ENCODE measurements at places on chromosomes 1 and 21. TPM values are rescaled to one million over a fixed set of nuclear protein-coding genes. Genes with fewer than 3 reads are reported as not detected.

The WDR64 gene
- total RNA-seq, result not detected

The ALPL gene
- total RNA-seq, result 0.63 TPM

The ETV3L gene
- not detected for total RNA-seq

The SLC44A5 gene
- total RNA-seq, result 0.33 TPM

The TLR5 gene
- total RNA-seq, result 0.06 TPM

The IGSF21 gene
- not detected for total RNA-seq

The MMEL1 gene
- total RNA-seq, result not detected

The DCST1 gene
- not detected for total RNA-seq

The SLAMF6 gene
- total RNA-seq, result not detected

The TNNT2 gene
- 74.9 TPM for total RNA-seq

The ZP4 gene
- total RNA-seq, result not detected

The TDRD5 gene
- not detected for total RNA-seq

The LCE6A gene
- not detected for total RNA-seq

The KLF18 gene
- total RNA-seq, result not detected

The CFHR4 gene
- not detected for total RNA-seq

GRCh38 chr1:205344066-205344928 lies 12.4 kb downstream of the KLHDC8A start:
- DNase-seq, result no peak

DNA sequence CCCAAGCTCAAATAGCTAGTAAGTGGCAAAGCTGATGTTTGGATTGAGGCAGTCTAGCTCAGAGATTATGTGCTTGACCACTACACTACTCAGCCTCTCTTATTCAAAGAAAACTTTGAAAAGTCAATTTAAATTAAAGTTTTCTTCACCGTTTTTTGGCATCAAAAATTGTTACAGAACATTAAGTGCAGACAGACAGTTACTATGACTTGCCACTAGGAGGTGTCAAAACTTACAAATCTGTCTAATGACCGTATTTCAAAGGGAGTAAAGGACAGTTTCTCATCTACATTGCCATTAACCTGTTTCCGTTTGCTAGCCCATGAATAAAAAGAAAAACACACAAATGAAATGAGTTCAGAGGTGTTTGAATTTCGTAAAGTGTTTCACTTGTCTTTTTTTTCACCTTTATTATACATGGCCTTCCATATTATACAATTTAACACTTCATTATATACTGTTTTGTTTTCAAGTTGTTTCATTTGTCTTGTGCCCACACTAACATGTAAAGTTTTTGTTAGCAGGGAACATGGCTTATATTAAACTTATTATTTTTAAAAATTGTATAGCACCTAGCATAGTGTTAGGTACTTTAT lies 57.4 kb upstream of the MTF2 start:
- peak; percentile 64 for DNase-seq

DNA sequence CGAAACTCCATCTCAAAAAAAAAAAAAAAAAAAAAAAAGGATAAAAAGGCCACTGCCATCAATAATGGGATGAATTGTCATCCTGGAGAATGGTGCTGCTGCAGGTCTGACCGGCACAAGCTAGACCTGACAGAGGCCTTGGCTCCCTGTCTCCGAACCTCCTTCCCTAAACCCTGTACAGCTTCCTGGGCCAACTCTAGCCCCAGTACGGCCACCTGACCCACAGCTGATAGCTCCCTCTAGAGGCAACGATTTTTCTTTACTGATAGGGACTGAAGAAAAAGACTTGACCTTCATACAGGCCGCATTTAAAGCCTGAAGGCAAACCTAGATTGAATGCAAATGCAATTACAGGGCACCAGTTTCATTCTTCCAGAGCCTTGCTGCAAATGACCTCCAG lies 30.7 kb downstream of the NOL9 start:
- DNase-seq, result peak; percentile 48

DNA sequence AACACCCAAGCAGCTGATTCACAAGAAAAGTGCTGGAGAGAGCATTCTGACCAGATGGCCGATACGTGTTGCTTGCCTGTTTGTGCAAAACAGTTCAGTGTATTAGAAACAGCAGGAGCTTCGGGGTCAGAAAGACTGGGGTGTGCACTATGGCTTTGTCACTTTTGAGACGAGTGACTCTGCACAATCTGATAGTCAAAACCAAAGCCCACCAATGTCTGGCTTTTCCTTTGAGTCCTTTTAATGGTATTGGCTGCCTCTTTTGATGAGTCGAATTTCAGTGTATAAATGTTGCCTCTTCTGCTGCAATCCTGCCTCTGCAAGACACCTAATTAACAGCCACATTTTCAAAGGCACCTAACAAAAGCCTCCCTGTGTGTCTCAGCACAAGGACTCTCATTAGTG lies 444.6 kb downstream of the AJAP1 start:
- DNase-seq, result no peak

- no peak for DNase-seq
These were observed 223.2 kb downstream of the SMYD3 start for GRCh38 chr1:246283771-246284410.

GRCh38 chr21:38952890-38953289 lies 147.2 kb downstream of the ETS2 start:
- DNase-seq, result no peak

- no peak for DNase-seq
These were observed 19.0 kb downstream of the SDHC start for GRCh38 chr1:161333166-161333565.

- DNase-seq, result no peak
These were observed 20.7 kb downstream of the RGS7 start for GRCh38 chr1:241336335-241336734.

- DNase-seq, result no peak
These were observed 62.9 kb upstream of the CNTN2 start for GRCh38 chr1:204979891-204980649.

DNA sequence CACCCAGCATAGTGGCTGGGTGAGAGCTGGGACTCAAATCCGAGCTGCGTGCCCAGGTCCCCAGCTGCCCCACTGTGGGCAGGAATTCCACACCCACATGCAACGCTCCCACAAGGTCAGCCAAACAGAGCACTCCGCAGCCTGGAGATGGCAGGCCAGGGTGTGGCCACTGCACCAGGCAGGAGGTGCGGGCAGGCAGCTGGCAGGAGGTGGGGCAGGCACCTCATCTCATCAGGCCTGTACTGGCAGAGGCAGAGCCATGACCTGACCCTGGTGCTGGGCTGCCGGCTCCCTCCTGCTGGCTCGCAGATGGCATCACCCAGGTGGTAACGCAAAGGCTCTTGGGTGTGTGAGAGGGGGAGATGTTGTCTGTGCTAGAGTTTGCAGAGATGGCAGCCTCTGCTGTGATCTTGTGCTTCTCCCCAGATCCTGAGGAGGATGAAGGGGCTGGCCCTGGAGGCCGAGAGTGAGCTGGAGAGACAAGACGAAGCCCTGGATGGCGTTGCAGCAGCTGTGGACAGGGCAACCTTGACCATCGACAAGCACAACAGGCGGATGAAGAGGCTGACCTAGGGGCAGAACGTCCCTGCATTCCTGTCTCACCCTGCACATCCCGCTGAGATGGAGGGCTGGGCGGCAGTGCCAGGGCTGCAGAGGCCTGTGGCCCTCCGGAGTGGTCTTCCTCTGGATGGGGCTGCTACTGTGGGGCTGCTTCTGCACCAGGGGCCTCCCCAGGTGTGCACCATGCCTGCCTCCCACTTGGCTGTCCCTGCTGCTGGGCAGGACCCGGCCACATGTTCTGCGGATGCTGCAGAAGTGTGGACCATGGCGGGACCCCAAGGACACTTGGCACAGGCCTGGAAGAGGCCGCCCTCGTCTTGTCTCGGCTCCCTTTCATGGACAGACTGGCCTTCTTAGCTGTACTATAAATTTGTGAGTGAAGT lies 35.1 kb upstream of the PRSS38 start:
- peak; percentile 2 for DNase-seq

GRCh38 chr21:45990049-45990711 lies 8.6 kb downstream of the COL6A1 start:
- DNase-seq, result peak; percentile 7

DNA sequence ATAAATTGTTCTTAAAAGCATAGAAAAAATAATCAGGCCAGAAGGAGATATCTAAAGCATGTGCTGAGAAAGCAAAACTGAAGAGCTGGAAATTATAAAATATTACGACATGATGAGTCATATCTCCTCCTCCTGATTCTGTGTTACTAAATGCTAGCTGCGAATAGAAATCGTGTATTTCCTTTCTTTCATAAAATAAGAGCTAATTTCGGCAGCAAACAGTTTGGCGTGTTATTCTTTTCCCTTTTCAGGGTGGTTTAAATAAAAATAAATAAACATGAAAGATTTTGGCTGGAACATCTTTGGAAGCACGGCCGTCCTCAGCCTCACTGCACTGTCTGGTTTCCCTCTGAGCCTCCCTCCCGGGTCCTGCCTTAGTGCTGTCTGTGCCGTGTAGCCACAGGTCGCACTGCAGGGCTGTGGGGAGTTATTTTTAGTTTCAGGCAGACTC lies 56.0 kb downstream of the ADARB1 start:
- no peak for DNase-seq

GRCh38 chr1:214123061-214123784 lies 135.4 kb downstream of the PROX1 start:
- peak; percentile 89 for DNase-seq

- no peak for DNase-seq
These were observed 36.2 kb downstream of the EPS15 start for GRCh38 chr1:51482881-51483280.

DNA sequence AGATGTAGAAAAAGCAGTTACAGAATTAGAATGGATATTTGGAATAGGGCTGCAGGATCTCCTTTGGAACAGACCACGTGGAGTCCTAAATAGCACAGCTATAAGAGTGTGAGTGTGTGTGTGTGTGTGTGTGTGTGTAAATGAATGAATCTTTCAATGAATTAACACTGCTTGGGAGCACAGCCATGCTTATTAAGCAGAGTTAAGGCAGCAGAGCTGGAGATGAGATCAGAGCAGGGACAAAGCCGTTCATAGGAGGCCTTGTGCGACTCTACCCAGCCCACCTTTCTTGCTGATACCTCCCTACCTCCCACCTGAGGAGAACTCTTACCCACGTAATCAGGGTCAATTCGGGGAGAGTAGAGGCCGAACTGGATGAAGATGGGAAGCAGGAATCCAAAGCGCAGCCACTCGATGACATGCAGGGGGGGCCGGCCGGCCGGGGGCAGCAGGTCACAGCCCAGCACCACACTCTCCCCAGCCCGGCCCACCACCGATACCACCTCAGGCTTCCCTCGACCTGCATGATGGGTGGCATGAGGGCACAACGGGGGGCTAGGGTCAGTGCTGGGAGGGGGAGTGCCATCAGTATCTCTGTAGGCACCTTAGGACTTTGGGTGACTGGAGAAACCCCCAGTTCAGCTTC lies 2.7 kb downstream of the IGSF9 start:
- DNase-seq, result no peak

- no peak for DNase-seq
These were observed 66.1 kb downstream of the CD2 start for GRCh38 chr1:116820369-116820768.

- no peak for DNase-seq
These were observed 154.6 kb downstream of the VAV3 start for GRCh38 chr1:107810291-107810951.

GRCh38 chr21:38992737-38993136 lies 187.0 kb downstream of the ETS2 start:
- no peak for DNase-seq

GRCh38 chr1:64598100-64598571 lies 128.2 kb downstream of the CACHD1 start:
- no peak for DNase-seq
